ENCODE measurements at places on chromosomes 16 and 17. TPM values are rescaled to one million over a fixed set of nuclear protein-coding genes. Genes with fewer than 3 reads are reported as not detected.

DNA sequence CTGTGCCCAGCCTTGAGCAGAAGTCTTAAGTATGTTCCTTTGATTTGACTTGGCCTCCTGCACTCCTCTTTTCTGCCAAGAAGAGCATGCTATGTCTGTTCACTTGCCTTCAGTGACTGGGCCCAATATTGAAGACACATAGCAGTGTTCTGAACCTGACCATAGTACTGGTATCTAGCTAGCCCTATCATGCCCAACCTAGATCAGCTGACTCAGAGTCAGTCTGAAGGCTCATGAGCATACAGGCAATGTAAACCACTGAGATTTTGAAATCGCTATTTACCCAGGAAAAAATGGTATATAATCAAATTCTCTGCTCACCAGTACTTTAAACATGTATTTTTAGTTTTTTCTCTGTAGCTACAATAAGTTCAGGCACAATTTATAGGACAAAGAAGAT lies 129.4 kb downstream of the TANC2 start:
- DNase-seq, result no peak
- no peak overlapping the region for H3K4me3 ChIP-seq
- no peak overlapping the region for H3K27ac ChIP-seq

DNA sequence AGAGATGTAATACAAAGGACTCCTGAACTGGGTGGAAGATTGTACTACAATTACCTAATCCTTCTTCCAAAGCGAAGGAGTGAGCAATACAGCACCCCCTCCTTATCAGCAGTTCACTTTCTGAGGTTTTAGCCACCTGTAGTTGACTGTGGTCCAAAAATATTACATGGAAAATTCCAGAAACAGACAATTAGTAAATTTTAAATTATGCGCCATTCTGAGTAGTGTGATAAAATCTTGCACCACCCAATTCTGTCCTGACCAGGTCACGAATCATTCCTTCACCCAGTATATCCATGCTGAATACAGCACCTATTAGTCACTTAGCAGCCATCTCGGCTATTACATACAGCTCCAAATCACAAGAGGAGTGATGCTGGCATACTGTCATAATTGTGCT lies 23.2 kb downstream of the VPS53 start:
- no peaks in the 10 kb centered on the region for H3K27me3 ChIP-seq
- no peak overlapping the region for H3K4me3 ChIP-seq
- no peaks in the 10 kb centered on the region for H3K4me1 ChIP-seq
- no peak for DNase-seq
- H3K36me3 ChIP-seq, result peaks cover 45% of the 10 kb centered on the region

DNA sequence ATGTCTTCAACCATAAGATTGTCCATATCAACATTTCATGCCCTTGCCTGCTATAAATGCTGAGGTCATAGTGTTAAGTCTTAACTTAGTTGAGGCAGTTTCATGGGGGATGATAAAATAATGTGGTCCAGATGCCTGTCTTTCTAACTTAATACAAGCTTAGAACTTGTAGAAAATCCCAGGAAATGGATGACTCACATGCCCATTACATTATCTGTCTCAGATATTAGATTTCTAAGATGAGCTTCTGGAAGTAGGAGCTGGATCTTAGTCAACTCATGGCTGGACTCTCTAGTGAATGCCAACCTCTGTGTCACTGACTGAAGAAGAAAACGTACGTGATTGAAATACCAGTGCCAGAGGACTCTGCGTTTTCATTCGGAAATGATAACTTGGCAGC lies 797.5 kb upstream of the EEF2KMT start:
- H3K27me3 ChIP-seq, result no peaks in the 10 kb centered on the region
- no peaks in the 10 kb centered on the region for H3K36me3 ChIP-seq
- no peak overlapping the region for H3K4me3 ChIP-seq

The NOL3 gene
- 4.5 TPM for polyA plus RNA-seq

The SLC5A10 gene
- 0.09 TPM for polyA plus RNA-seq

Measured in small intestine (tissue), 16 donors.